ENCODE measurements at places on chromosomes 1 and 21.
A peak's percentile ranks its signal among the peaks of the same experiment; 100 is the strongest.

GRCh38 chr21:14877581-14878228 is 187.1 kb downstream of the NRIP1 start:
- no peak for DNase-seq

- no peak for DNase-seq
Measured at GRCh38 chr1:43729816-43730463, 22.6 kb downstream of the ST3GAL3 start.

GRCh38 chr1:103344930-103345329 is 180.6 kb upstream of the RNPC3 start:
- no peak for DNase-seq

DNA sequence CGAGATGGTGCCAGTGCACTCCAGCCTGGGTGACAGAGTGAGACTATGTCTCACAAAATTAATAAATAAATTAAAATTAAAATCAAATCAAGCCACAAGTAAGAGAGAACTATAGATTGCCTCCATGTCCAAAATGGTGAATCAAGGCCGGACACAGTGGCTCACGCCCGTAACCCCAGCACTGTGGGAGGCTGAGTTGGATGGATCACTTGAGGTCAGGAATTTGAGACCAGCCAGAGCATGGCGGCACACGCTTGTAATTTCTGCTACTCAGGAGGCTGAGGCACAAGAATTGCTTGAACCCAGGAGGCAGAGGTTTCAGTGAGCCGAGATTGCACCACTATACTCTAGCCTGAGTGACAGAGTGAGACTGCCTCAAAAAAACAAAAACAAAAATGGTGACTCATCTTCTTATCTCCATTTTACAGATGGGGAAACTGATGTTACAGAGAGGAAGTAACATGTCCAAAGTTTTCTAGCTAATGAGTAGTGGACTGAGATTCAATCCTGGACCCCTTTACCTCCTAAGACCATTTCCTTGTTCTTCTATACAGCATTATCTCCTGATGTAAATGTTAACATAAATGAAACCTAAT is 99.0 kb upstream of the HNRNPU start:
- no peak for DNase-seq

- no peak for DNase-seq
Measured at GRCh38 chr1:181251713-181252075, 163.2 kb downstream of the IER5 start.

DNA sequence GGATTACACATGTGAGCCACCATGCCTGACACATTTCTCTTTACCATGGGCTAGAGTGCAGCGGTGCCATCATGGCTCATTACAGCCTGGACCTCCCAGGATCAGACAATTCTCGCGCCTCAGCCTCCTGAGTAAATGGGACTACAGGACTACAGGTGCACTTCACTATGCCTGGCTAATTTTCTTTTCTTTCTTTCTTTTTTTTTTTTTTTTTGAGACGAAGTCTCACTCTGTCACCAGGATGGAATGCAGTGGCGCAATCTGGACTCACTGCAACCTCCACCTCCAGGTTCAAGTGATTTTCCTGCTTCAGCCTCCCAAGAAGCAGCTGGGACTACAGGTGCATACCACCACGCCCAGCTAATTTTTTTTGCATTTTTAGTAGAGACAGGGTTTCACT is 14.8 kb upstream of the KIF1B start:
- no peak for DNase-seq

DNA sequence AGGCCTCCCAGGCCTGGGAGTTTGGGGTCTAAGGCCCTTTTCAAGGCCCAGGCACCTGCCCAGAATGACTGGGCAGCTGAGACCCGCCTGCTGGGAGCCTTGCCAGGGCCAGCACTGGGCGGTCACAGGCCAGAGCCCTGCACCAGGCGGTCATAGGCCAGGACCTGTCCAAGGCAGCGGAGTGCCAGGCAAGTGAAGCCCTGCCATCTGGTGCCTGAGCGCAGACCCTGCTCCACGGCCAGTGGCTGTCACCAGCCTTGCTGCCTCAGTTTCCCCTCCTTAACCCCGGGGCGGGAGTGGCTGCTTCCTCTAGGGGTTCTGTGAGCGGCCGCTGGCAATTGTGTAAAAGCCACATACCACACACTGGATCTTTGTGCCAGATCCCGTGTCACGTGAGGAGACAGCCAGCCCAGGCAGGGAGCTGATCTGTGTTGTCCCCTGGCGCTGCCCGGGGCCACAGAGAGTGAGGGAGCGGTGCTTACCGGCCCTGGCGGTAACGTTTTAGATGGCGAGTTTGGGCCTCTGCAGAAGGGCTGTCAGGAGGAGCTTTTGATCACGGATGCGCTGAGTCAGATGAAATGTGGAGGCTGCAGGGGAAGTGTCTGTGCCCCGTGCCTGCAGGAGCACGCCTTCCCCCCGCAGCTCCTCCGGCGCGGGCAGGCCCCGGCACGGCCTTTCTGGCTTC is 4.6 kb downstream of the COL18A1 start:
- no peak for DNase-seq

GRCh38 chr1:41812051-41812450 is 106.7 kb downstream of the HIVEP3 start:
- DNase-seq = peak; percentile 12

GRCh38 chr1:156281693-156282478 is 739 bp downstream of the SMG5 start:
- no peak for DNase-seq

- no peak for DNase-seq
Measured at GRCh38 chr1:95627244-95627643, 393.2 kb downstream of the RWDD3 start.

- no peak for DNase-seq
Measured at GRCh38 chr1:17622823-17623222, 83.3 kb downstream of the ARHGEF10L start.

- DNase-seq = no peak
Measured at GRCh38 chr1:24168245-24168644, 18.8 kb downstream of the IFNLR1 start.

DNA sequence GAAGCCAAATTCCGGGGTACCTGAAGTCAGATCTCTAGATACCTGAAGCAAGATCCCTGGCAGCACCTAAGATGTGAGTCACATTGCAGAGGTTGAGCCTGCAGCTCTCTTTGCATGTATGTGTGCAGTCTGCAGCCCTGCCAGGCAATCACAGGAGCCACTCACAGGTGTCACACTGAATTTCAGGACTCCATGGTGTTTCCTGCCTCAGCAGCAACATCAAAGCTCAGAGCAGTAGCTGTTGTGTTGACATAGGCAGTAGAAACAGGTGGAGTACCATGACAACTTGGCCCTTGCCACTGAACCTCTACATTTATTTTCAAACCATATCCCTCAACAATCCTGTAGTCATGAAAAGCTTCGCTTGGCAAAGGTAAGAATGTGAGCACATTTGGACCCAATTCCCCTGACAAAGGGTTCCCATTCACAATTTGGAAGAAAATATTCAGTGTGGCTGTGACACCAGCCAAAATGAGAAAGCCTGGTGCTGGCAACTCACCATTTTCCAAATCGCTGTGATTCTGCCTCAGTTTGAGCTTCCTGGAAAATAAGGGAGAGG is 419.8 kb upstream of the NFIA start:
- no peak for DNase-seq

DNA sequence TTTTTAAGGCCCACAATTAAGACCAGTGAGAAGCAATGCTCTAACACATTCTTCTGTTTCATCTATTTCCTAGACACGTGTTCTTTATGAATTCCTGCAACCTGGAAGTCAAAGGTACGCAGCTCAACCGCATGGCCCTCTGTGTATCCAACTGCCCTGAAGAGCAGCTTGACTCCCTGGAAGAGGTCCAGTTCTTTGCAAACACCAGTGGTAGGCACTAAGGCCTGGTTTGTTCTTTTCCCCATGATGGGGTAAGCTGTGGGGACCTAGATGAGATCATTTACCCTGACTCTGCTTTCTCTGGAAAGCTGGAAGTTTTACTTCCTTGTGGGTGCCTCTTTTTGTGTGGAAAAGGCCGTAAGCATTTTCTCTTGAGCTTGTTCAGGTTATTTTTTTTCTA is 7.3 kb downstream of the SLC44A3 start:
- DNase-seq = no peak

GRCh38 chr1:83131692-83131955 is 867.3 kb downstream of the TTLL7 start:
- no peak for DNase-seq

DNA sequence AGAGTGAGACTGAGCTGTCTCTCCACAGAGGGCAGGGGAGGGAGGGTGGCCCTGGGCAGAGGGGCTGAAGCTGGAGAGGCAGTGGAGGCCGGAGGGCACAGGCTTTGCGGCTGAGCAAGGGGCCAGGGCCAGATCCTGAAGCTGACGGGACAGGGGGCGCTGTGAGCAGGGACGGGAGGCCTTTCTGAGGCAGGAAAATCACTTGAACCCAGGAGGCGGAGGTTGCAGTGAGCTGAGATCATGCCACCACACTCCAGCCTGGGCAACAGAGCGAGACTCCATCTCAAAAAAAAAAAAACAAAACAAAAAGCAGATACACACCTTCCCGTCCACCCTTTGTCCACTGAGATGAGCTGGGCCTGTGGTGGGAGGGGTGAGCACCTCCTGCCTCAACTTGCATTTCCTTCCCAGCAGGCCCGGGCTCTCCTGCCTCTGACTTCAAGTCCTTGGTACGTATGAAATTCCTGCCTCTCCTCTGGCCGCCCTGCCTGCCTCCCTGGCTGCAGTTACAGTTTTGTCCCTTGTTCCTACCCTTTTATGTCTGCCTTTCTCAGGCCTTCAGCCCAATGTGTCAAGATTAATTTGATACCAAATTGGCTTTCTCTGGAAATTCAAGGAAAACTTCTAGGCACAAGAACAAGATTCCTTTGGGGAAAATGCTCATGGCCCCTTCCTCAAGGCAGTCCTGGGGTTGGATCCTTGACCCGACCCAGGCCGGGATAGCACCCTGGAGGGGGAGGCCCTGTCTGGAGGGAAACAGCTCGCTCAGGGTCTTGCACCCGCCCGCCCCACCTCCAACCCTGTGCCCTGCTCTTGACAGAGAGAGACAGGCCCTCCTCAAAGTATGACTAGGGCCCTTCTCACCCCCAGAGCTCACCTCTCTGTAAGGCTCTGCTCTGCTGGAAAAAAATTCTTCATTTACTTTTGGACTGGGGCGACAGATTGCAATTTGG is 11.2 kb upstream of the ADAMTSL4 start:
- DNase-seq = no peak

DNA sequence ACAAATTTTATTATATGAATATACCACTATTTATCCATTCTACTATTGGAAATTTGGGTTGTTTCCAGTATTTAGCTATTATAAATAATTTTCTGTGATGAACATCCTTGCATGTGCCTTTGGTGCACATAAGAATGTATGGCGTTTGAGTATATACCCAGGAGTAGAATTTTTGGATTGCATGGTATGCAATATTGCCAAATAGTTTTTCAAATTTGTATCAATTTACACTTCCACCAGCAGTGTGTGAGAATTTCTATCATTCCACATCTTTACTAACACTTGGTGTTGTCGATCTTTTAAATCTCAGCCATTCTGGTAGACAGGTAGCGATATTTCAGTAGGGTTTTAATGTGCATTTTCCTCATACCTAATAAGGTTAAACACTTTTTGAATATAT is 9.2 kb upstream of the FNBP1L start:
- DNase-seq = no peak

- no peak for DNase-seq
Measured at GRCh38 chr1:168598892-168599291, 22.5 kb downstream of the XCL1 start.

DNA sequence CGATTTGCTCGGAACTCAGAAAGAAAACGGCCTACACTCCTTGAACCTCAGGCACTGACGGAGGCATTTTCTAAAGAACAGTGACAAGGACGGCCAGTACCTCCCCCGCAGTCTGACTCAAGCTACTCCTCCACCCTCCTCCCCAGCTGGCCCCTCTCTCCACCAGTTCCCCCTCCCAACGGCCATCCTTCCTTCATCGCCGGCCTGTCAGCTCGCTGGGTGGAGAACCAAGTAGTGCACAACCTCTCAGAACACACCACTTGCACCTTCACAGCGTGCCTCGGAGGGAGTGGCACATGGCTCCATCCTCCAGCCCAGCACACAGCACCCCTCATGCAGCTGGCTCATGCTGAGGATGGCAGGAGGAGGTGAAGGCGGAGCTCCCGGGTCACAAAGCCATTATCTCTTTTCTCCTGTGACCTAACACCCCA is 58.8 kb downstream of the TOR1AIP2 start:
- DNase-seq = no peak

All from T-helper 2 cell (primary cell).